ENCODE measurements at places on chromosomes 2 and 18.
A peak's percentile ranks its signal among the peaks of the same experiment; 100 is the strongest.

- DNase-seq: no peak
These were observed 409.8 kb downstream of the ZNF521 start for GRCh38 chr18:24942144-24942543.

GRCh38 chr2:189231719-189232323, 52.3 kb upstream of the COL5A2 start:
- no peak for DNase-seq

DNA sequence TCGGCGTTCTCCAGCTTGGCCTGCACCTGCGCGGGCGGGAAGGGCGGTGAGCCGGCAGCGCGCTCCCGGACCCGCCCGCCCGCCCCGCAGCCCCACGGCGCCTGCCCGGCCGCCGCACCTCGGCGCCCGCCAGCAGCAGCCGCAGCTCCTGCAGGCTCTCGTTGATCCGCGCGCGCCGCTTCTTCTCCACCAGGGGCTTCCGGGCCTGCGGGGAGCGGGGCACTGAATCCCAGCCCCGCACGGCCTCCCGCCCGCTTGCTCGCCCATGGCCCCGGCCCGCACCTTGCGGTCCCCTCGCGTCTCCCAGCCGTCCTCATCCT, 335 bp downstream of the HES6 start:
- no peak for DNase-seq

- no peak for DNase-seq
These were observed 33.6 kb downstream of the PLCL1 start for GRCh38 chr2:197838036-197838435.

GRCh38 chr2:8984855-8985254, 18.6 kb downstream of the MBOAT2 start:
- no peak for DNase-seq

DNA sequence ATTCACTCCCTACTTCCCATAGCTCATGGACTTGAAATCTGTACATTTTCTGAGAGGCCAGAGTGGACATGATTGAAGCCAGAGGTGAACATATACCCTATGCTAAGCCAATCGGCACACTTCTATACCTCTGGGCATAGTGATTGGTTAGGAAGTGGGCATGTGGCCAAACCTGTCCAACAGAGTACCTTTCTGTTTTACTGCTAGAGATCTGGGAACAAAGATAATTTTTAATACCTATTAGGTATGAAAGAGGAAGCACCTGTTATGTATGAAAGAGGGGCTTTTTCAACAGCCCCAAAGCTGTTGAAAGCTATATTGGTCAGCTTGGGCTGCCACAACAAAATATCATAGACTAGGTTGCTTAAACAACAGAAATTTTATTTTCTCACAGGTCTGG, 27.7 kb downstream of the METTL8 start:
- DNase-seq: no peak

GRCh38 chr2:159735648-159736047, 23.3 kb downstream of the MARCHF7 start:
- DNase-seq: no peak

DNA sequence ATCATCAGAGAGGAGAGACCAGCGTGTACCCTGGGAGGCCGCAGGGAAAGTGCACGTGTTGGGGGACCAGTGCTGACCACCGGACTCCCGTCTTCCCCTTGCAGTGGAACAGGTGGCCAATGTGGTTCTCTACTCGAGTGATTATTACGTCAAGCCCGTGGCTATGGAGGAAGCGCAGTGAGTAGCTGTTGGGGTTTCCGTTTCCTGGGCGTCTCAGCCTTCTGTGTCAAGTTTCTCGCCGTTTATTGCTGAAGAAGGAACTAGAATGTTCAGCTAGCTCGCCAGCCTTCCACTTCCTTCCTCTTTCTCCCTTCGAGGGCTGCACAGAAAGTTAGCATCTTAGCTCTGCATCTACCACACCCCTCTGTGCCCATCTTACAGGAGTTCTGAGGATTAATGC, 22.8 kb upstream of the DGKD start:
- DNase-seq: no peak

GRCh38 chr2:74573747-74574562, 19.4 kb downstream of the DOK1 start:
- DNase-seq: no peak

DNA sequence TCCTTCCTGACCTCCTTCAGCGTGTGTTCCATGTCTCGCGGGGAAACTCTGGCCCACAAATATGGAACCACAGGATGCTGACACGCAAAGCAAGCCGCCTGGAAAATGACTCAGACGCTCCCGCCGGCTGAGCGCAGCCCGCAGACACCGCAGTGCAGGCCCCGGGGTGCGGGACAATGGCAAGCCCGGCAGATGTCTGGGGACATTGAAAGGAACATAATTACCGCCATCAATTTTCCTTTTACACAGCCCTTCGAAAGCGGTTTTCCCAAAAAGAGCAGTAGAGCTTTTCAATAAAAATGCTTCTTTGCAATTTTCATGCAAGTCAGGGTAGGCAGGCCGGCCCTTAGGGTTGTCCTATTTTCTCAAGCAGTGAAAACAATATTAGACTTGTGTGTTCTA, 159.2 kb upstream of the SH3BP4 start:
- no peak for DNase-seq

DNA sequence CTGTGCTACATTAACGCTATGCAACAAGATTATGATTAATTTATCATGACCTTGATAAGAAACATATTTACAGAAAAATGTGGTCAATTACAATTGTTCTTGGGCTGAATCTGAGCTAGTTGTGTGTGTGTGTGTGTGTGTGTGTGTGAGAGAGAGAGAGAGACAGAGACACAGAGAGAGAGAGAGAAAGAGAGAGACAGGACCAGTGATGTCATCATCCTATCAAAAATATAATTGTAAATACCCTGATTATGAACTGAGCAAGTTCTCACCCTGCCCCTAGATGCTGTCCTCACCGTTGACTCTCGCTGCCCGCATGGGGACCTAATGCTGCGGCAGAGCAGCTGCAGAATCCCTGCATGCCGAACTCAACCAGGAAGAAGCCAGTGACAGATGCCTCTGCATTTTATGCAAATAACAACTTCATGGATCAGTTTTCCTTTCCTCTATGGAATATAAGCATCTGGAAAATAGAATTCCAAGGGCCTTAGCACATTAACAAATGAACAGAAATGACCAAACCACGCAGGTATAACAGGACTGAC, 512.5 kb downstream of the PLCL1 start:
- DNase-seq: no peak

DNA sequence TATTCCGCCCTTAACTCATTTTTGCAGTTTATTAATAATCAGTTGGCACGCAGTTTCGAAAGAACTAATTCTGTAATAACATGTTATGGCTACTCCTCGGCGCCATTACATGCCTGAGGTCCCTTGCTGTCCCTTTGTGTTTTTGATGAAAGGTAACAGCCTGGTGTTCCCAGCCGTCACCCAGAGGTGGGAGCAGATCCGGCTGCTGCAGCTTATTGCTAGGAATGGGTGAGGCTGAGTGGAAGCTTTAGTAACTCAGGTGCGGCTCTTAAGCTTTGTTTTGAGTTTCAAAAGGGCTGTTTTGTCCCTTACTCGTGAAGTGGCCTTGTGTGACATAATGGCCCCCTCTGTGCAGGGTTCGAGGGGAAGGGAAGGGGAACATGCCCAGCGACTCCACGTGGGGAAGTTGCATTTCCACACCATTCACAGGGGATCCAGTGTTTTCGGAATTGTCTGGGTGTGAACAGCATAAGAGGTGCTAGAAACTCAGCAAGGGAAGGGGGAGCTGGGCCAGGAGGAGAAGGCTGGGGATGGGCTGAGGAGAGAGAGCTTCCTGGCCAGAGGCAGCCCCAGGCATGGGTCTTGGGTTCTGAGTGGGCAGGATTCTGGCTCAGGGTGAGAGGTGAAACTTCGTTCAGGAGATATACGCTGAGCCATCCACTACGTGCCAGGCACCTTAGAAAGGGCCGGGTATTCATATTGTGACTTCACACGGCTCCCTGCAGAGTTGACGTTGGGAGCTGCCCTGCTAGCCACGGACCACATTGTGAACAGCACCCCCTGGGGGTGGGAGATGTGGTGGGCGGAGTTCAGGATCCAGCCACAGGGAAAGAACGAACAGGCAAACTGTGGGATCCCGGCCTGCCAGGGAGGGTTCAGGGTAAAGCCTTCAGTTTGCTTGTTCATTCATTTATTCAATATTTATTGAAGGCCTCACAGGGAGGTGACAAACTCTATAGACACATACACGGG, 84.4 kb downstream of the TGOLN2 start:
- DNase-seq: peak; percentile 65

DNA sequence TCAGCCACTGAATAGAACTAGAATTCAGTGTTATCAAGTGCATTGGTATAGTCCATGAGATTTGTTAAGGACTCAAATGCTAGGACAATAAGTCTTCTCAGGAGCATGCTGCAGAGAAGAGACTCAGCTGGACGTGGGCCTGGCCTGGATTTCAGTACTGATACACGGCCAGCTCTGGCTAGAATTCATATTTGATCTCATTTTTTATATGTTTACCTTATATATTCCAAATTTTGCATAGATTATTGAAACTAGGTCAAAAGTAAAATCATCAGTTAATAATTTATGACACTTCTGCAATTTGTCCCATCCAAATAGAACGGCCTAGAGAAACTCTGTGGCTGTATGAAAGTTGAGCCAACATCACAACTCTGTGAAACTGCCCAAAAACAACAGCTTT, 262.0 kb downstream of the DLGAP1 start:
- no peak for DNase-seq

- DNase-seq: no peak
These were observed 104.9 kb downstream of the TACR1 start for GRCh38 chr2:75094405-75094804.

DNA sequence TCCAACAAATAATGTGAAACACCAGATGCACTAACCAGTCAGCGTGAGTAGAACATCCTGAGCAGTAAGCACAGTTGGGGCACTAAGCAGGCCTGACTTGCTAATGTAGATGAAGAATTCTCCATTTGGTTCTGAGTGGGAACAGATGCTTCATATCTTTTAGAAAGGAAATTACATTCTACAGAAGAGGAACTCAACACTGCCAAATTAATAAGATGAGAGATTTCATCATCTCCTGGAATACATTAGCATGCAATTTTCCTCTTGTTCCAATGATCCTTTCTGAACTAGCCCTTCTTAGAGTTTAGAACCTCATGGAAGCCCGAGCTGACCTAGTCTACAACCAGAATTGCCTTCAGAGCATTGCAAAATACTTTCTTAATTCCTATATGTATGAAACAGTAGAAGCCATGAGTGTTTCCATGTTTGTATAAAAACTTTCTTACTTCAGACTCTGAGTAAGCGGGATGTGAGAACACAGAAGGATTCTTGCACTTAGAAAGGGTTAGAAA, 34.8 kb downstream of the COL5A2 start:
- no peak for DNase-seq

GRCh38 chr2:215479536-215480240, 43.8 kb upstream of the FN1 start:
- no peak for DNase-seq

DNA sequence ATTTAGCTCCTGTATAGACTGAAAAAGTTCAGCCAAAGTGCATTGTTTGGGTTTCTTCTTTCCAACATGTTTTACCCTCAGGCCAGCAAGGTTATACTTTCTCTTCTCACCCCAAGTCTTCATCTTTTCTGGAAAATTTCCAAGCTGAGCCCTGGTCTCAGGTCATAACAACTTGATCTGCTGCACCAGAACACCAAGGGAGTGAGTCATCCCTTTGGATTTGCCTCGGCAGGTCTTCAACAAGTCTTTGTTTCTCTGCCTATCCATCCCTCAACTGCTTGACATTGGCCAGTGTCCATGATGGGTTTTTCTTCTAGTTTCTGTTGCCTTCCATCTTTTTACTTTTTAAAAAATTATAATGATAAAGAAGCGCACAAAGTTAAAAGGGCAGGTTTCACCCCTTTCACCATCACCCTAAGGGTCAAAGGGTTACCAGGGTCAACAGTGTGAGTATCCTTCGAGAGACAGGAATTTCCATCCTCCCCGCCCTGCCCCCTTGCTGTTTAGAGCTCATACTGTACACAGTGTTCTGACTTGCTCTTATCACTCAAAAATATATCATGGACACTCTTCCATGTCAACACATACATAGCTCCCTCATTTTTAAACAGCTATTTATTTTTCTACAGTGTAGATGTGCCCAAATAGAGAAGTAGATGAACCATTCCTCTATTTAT, 5.7 kb upstream of the SPATS2L start:
- no peak for DNase-seq

DNA sequence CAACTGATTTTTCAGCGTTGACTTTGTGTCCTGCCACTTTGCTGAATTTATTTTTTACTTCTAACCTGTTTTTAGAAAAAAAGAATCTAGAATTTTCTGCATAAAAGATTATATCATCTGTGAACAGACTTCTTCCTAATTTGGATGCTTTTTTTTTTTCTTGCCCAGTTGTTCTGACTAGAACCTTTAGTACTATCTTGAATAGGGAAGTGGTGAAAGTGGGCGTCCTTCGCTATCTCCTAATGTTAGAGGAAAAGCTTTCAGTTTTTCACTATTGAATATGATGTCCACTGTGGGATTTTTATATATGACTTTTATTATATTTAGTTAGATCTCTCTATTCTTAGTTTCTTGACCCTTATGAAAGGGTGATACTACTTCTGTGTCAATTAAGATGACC, 25.7 kb upstream of the KCNJ13 start:
- DNase-seq: no peak

- DNase-seq: no peak
These were observed 62.5 kb downstream of the SPHKAP start for GRCh38 chr2:228118940-228119339.

- no peak for DNase-seq
These were observed 215.7 kb downstream of the ANAPC1 start for GRCh38 chr2:111668274-111668616.

DNA sequence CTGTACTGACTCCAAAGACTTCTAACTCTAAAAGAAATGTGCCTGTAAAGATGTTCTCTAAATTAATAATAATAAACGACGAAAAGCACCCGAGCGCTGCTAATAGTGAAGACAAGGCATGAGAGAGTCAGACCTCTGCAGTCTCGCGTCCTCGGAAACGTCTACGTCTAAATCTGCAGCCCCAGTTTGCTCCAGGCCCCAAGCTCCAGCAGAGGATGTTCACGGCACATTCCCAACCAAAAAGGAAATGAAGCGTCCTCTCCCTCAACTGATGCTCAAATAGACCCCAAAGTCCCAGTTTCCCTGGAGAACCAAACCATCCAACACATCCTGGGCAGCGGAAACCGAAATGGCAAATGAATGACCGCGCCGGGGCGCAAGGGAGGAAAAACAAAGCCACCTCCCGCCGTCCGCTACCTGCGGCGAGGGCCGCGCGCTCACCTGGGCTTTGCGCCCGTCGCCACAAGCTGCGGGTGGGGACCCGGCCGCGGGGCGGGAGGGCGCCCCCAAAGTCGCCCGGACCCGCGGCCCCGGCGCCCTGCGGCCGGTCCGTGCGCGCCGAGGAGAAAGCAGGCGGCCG, 47.1 kb upstream of the CCDC150 start:
- DNase-seq: no peak

GRCh38 chr2:212288308-212288707, 250.3 kb downstream of the ERBB4 start:
- DNase-seq: no peak

DNA sequence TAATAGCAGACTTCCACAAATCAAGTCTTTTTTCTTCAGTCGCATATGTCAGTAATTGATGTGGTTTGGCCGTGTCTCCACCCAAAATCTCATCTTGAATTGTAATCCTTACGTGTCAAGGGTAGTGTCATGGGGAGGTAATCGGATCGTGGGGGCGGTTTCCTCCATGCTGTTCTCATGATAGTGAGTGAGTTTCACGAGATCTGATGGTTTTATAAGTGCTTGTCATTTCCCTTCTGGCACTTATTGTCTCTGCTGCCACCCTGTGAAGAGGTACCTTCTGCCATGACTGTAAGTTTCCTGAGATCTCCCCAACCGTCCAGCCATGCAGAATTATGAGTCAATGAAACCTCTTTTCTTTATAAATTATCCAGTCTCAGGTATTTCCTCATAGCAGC, 478.8 kb downstream of the PTPRM start:
- no peak for DNase-seq

All from D341Med (cell line).